ENCODE measurements at places on chromosomes 7 and 10.

GRCh38 chr10:59580026-59580863 is 129.4 kb downstream of the SLC16A9 start:
- DNase-seq = no peak

GRCh38 chr10:110349831-110350230 is 45.1 kb upstream of the SMNDC1 start:
- DNase-seq = no peak

- DNase-seq = no peak
These were observed 2.8 kb upstream of the PDLIM1 start for GRCh38 chr10:95293631-95294030.

- DNase-seq = no peak
These were observed 65.4 kb downstream of the CDK14 start for GRCh38 chr7:90661290-90662151.

- DNase-seq = no peak
These were observed 143.8 kb upstream of the PCLO start for GRCh38 chr7:83306502-83306901.

Measured in stimulated activated CD4-positive, alpha-beta T cell treated with anti-CD3 and anti-CD28 coated beads, Interleukin-2, amount 100 ng/mL, for 48 hours (primary cell).